ENCODE measurements at places on chromosomes 5 and 9.

DNA sequence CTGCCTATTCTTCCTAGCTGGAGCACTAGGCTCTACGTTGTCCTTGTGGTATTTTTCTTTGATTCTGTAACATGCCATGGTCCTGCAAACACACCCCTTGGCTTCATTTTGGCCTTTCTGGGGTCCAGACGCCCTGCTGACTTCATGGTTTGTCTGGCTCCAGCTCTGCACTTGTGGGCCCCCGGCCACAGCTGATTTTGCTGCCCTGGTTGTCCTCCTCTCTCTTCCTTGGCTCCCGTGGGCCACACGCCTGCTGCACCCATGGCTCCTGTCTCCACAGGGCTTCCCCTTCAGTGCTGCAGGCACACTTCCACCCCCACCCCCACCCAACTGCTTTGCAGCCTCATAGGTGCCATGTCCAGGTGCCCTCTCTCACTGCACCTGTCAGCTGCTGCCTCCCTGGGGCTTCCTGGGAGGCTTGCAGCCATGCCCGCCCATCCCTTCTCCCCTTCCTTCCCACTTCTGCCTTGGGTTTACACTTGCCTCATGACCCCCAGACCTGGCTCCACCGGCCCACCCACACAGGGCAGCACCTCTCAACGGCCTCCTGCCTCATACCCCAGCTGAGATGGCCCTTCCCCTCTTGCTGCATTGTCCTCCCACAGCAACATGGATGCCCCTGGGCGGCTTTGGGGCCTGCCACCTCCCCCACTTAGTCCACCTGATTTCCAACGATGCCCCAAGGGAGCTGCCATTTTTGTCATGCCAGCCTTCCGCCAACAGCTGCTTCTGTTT is 25.6 kb downstream of the SLC6A3 start:
- DNase-seq: no peak

- no peak for DNase-seq
Observed at GRCh38 chr5:147234825-147235635, at the start of gene STK32A. Gene STK32A (plus strand): TSS chr5:147235026. CDS start chr5:147239635, 4,609 bp downstream.

GRCh38 chr9:121529237-121529987 is 29.8 kb upstream of the GGTA1 start:
- DNase-seq: peak; percentile 70

- no peak for DNase-seq
Observed at GRCh38 chr5:40406741-40407211, 272.9 kb upstream of the PTGER4 start.

- no peak for DNase-seq
Observed at GRCh38 chr5:107980923-107981692, 310.4 kb upstream of the EFNA5 start.

DNA sequence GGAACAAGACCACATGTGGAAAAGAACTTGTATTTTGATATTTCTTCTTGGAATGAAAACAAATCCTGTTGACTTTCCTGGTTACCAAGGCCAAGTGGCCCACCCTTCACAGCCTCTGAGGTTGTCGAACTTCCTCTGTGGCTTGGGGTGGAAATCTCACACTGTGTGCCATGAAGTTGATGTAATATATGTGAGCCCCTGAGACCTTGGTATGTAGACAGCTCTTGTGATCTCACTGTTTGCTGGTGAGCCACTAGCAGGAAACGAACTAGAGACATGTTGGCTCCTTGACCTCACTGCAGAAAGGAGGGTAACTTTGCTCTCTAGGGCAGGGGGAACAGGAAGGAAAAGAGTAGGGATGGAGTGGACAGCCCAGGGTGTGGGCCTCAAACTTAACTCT is 159.4 kb downstream of the ARHGAP26 start:
- no peak for DNase-seq

DNA sequence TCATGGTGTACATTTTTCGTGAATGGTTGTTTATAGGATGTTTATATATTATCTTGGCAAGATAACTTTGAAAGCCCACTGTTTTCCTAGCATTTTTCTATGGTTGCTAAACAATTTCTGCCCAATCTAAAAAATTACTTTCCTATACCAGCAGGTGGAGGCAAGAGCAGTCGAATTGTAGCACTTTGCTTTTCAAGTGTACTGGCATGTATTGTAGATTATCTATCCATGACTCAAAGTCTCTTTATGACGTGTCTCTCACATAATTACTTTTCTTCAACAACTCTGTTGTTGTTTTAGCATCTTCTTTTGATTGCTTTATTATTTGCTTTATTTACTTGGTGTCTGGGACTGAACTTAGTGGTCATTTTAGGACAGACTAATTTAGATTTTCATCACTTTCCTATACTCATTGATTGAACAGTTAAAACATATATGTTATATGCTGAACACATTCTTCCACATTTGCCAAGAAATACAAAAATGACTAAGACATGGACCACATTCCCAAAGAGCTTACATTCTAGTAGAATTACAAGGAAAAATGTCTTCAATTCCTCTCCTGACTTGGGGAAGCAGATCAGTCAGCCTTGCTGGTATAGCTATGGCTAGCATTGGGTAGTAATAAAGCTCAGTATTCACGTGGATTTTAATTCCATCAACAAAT is 20.7 kb downstream of the NLN start:
- DNase-seq: no peak

DNA sequence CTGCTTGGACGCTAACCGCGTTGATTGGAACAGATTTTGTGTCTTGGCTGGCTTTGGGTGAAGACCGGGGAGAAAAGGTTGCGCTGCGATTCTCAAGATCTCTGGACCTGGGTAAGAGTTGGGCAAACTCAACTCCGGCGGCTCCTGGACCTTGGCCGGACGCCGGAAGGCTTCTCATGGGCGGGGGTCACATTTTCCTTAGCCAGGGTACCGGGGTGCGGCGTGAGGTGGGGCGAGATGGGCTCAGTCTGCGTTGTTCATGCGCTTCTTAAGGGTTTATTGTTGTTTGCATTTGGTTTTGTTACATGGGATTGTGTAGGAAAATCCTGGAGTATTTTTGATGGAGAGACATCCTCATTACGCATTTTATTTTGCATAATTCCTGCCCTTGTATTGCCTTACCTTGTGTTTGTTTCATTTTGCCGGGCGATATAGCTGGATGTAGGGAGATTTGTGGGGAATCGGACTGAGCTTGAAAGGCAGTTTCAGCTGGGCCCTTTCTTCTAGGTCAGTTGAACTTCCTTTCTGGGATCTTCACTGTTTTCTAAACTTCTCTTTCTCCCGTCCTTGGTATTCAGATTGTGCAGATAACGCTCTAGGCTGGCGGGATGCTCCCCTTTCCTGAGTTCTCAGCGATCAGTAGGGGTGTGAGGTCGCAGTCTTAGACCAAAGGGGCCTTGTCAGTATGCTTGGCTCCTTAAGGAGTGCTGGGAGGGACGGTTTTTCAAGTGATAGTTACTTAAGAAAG is 524 bp downstream of the MEGF10 start:
- DNase-seq: no peak

GRCh38 chr9:127194881-127195713 is 69.5 kb upstream of the GARNL3 start:
- no peak for DNase-seq

DNA sequence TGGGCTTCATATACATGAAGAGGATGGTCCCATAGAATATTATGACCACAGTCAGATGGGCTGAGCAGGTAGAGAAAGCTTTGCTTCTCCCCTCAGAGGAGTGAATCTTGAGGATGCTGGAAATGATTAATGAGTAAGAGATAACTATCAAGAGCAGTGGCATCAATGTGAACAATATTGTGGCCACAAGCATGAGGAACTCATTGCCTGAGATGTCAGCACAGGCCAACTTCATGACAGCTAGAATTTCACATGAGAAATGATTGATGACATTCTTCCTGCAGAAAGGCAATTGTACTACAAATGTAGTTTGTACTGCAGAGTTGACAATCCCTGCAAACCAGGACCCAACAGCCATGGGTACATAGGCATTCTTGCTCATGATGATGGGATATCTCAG is 586 bp downstream of the OR13C9 start:
- DNase-seq: no peak

DNA sequence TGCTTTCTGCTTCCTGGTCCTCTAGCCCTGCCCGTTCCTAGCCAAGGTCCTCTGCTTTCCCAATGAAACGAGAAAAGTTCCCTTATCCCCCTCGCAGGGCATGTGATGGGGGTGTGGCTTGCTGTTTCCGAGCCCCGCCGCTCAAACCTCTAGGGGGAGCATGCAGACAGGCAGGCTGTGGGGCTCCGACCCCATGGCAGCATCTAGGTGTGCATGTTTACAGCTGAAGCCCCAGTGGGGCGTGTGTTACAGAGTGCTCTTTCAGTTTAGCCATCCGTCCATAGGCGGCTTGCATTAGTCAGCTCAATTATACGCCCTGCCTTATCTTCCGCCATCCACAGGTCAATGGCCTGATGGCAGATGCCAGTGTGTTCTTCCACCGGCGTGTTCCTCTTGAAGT is 48.3 kb upstream of the SPATA31E1 start:
- DNase-seq: no peak

DNA sequence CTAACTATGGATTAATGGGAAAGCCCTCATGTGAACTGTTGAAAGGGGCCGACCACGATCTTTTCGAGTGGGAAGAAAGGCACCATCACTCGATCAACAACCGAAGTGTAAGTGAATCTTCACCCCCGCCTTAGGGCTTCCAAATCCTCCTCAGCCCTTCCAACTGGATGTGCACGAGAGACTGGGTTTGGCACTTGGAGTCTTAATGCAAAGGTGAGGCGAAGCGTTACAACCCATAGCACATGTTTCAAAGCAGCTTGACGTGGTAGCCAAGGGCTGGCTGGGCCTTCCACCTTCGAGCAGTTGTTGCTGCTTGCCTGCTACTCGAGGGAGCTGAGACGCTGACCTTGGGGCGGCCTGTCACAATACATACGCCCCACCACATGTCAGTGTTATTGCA is 5.7 kb upstream of the LCN9 start:
- DNase-seq: no peak

DNA sequence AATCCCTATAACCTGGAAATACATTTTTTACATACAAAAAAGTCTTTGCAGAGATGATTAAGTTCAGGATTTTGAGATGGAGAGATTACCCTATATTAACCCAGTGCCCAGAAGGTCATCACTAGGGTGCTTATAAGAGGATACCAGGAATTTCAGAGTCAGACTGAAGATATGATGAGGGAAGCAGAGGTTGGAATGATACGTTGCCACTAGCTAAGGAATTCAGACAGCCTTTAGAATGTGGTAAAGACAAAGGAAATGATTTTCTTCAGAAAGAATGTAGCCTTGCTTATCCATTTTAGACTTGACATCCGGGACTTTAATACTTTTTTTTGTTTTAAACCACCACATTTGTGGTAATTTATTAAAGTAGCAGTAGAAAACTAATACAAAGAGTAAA is 2176.8 kb upstream of the C9orf72 start:
- DNase-seq: no peak

DNA sequence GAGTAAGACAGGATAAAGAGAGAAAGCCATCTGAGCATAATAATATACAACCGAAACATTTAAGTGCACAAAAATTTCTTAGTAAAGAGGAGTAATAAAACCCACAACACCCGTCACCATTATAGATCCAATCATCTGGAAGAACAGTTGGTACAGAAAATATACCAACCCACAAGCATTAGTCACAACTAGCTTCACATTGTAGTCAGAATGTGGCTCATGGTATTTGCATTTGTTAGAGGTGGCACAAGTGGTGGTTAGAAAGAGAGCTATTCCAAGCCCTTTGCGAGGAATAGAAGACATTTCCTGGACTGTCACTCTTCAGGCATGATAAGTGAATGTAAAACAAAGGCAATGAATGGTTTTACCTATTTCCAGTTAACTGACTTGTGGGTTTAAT is 677.5 kb upstream of the ST8SIA4 start:
- no peak for DNase-seq

DNA sequence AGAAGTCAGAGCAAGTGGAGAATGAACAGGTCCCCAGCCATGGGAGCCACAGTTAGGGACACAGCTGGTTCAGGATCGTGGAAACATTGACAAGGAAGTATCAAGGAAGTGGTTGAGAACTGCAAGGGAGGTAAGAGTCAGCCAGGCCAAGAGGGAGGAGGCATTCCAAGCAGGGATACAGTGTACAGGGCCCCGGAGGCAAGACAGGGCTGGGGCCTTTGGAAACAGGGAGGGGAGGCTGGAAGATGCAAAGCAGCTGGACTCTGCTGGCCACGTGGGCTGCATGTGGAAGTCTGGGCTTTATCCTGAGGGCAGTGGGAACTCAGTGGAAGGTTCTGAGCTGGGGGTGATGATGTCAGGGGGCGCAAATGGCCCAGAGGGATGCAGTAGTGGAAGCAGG is 14.2 kb downstream of the CCDC180 start:
- DNase-seq: no peak

DNA sequence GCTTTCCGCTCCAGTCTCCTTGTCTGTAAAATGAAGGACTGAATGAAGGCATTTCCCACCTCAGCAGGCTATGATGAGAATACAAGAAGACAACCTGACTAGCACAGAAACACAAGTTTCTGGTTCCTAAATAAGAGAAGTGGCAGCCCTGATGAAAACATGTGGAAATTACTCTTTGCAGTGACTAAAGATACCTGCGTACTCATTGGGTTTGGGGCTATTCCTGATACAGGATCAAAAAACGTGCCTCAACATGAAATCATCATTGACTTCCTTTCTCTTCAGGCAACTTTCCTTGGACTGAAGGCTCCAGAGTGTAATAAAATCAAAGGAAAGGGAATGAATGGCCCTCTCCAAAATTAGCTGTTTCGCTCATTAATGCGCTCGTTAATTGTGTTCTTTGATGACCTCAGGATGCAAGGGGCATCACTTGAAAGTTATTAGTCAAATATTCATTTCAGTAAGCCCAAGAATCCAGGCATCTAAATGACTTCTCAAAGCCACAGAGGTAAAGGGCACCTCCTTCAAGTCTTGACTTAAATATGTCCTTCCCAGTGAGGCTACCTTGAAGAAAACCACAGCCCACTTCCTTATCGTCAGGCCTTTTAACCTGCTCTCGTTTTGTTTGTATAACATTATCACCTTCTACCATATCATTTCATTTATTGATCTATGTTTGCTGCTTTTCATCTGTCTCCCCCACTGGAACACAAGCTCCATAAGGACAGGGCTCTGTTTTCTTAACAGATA is 68.9 kb downstream of the RASEF start:
- no peak for DNase-seq

DNA sequence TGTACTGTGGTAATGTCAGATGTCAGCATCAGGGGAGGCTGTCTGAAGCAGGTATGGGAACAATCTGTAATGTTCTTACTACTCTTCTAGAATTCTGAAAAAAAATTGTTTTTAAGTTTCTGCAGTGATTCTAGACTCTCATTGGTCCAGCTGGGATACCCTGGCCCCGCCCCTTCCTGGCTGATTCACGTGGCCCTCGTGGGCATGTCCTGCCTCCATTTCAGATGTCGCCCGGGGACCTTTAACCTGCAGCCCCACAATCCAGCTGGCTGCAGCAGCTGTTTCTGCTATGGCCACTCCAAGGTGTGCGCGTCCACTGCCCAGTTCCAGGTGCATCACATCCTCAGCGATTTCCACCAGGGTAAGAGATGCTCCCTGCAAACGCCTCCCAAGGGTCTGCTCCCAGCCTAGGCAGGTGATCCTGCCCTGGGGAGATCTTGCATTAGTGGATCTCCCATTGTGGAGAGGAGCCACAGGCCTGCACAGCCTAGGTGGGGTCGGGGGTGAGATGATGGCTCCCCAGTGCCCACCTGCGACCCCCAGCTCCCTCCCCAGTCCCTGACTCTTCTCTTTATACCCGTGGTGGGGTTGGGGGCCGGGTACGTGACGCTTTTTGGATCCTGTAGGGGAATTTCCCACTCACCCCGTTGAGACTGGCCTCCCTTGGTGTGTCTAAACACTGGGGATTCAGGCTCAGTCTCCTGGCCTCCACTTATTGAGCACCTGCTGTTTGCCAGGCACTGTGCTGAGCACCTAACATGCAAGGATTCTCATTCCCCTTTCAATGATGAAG is 36.5 kb downstream of the LAMC3 start:
- no peak for DNase-seq
